ENCODE measurements at places on chromosomes 7 and 10.

- DNase-seq, result no peak
Measured at GRCh38 chr10:22977751-22978150, 49.9 kb downstream of the ARMC3 start.

DNA sequence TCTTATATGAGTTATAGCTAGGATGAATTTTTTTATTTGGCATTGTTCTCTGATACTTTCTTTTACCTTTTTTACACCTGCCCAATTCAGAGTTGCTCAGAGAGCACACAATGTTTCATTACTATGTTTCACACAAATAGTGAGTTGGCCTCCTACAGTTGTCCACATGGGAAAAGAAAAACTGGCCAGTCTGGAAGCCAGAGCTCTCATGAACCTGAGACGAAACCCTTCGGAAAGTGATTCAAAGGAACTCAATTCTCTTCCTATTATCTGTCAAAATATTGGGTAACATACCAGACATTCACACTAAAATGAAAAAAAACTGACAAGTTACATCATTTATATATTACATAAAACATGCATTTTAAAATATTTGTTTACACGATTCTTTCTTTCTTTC lies 15.3 kb downstream of the SCRN1 start:
- no peak for DNase-seq

DNA sequence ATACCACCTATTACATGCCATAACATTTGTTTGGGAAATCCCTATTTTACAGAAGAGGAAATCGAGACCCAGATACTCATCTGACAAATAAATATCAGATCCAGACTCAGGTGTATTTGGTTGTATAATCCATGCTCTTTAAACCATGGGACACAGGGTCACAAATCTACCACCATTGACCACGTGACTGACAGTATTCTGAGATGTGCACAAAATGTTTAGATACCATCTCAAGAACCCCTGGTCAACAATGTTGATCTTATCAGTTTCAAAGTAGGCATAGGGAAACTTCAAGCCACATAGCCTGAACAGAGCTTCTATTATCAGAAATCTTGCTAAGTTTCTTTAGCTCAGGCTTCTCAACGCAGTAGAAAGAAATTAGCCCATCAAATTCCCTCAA lies 93.6 kb downstream of the ICA1 start:
- DNase-seq, result no peak

DNA sequence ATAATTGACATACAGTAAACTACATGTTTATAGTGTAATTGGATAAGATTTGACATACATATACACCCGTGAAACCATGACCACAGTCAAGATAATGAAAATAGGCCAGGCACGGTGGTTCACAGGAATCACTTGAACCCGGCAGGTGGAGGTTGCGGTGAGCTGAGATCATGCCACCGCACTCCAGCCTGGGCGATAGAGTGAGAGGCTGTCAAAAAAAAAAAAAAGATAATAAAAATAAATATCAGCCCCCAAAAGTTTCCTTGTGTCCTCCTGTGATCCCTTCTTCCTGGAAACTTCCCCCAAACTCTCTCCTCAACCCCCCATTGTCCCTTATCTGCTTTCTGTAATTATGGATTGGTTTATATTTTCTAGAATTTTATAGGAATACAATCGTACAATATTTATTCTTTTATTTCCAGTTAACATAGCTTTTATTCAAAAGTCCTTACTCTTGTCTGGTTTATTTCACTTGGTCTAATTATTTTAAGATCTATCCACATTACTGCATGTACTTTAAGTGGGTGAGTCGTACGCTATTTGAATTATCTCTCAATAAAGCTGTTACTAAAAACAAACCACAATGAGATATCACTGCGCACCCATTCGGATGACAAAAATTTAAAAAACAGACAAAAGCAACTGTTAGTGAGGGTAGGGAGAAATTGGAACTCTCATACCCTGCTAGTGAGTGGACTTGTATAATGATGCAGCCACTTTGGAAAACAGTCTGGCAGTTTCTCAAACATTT lies 30.1 kb upstream of the TNPO3 start:
- DNase-seq, result no peak

DNA sequence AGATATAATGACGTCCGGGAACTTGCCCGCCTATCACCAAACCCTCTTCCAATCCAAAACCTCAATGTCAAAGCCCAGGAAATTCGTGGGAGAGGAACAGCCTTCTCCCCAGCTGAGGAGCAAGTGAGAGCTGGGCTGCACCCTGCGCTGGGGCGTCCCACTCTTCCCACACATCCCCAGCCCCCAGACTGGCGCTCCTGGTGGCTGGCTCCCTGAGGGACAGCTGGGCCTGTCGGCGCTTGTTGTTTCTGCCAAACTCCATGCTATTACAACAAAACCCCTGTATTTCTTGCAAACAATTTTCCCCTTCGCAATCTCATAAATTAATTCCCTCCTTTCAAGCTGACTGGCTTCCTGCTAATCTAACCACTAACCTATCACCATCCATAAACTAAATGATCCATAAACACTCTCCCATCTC lies 53.0 kb downstream of the GRID1 start:
- DNase-seq, result no peak

DNA sequence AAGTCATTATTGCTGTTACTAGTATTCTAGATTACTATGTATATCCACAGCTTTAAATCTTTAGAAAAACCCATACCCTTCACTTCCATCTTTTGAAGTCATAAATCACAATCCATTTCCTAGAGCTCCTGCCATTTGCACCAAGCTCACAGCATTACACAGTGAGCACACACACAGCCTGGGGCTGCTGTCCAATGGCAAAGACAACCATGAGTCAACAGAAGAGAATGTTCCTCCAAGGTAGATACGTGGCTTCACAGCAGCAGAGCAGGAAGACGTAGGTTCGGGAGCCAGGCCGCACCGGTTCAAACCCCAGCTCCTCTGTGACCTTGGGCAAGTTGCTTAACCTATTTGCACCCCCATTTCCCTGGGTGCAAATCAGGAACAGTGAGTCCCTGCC lies 234.6 kb downstream of the DIP2C start:
- DNase-seq, result no peak

Measured in CD4-positive, alpha-beta T cell treated with Interleukin-6 at 100 ng/mL for 8 hours (primary cell).